Left cardiac atrium (tissue), 4 donors: ENCODE measurements at places on chromosomes 16 and 17. TPM values are rescaled to one million over a fixed set of nuclear protein-coding genes. Genes with fewer than 3 reads are reported as not detected.

- no peak for DNase-seq
Observed at GRCh38 chr16:25235991-25236390, 19.2 kb downstream of the AQP8 start.

DNA sequence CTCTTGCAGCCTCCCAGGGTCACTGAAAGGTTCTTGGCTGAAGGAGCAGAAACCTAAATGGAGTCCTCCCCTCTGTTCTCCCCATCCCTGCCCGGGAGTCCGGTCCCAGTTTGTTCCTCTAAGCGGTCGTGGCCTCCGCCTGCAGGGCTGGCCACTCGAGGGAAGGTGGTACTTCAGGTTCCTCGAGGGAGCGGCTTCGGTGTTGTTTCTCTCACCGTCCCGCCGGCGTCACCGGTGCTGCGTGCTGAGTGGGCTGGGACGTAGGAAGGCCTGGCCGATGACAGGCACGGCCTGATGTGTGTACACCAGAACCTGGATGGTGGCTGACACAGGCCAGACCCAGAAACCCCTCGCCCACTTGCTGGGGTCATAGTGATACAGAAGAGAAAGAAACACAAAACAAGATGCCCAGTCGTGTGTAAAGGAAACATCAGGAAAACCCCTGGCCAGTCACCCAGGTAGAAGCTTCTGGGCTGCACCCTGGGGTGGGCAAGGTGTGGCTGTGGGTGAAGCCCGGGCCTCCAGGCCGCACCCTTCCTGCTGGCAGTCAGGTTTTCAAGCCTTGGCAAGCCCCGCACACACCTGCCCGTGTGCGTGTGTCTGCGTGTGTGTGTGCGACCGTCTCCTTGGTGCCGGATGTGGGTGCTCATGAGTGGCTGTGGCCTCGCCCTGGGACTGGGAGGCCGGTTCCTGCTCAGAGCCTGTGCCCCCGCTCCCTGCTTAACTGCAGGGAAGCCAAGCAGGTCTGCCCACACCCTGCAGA, 52.0 kb downstream of the BAIAP2 start:
- DNase-seq, result no peak

DNA sequence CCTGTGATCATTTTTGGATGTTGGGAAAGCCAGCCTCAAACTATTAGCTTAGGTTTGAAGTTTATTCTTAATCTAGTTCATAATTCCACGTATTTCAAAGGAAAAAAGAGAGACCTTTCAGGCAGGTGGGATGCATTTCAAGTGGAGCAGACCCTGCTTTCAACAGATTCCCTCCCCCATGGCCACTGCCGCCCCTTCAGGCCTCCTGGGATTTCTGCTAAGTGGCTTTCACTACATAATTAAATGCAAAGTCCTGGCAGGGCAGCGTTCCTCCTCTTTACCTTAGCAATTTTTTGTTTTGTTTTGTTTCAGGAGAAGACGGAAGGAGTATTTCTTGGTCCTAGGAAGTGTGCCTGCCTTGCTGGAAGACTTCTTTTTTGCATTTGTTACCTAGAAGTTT, 36.6 kb downstream of the MAF start:
- no peak for DNase-seq

GRCh38 chr17:19337712-19338023, 24.9 kb downstream of the B9D1 start:
- no peak for DNase-seq

DNA sequence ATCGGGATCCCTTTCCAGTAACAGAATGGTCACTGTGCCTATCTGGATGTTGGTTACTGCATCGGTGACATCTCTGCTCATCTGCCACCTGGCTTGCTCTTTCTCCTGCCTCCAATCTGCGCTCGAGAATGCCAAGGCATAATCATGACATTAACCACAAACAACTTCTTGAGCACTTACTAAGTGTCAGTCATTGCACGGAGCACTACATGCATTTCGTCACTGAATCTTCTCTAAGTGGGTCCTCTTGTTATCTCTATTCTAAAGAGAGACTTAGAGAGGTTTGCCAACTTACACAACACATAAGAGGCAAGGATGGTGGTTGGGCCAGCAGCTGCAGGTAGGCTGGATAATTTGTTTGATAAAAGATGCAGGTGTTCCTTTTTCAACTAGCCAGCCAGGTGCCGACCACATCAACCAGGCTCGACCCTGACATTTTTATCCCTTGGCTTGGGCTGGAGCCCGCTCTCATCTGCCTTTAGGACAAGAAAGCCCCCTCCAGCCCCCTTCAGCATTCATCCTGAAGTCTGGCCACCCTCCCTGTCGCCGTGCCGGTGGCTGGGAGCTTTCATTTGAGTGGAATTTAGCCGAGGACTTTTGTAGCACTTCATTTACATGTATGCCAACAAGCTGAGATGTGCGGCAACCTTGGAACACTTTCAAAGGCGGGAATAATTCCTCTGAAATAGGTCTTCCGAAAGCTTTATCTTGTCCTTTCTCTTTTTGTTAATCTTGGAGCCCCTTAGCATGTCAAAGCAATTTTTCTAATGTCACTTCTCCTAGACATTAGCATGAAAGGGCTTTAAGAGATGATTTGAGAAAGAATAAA, 89.3 kb upstream of the NKD1 start:
- no peak for DNase-seq

- DNase-seq, result no peak
Observed at GRCh38 chr17:62191390-62192361, 126.6 kb upstream of the MED13 start.

DNA sequence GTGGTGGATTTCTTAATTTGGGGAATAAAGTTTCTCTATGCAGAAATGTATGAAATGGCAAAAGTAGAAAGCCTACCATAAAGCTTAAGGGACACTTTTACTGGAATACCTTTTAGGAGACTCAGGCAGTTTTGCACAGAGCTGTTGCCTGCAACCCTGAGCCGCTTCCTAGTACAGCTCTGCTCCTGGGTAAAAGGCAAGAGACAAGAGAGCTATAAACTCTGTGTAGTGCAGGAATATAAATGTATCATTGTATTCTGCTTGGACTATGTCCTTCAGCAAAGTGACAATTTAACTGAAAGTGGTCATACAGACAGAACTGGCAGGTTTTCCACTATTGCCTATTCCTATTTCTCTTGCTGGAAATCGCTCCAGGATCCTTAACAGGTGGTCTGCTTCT, 65.3 kb upstream of the MYOCD start:
- DNase-seq, result no peak

DRC7 gene
- total RNA-seq, result not detected

CLEC3A gene
- total RNA-seq, result not detected

TTLL6 gene
- total RNA-seq, result 0.16 TPM

DDX28 gene
- total RNA-seq, result 7.2 TPM
